ENCODE measurements at places on chromosomes 2 and 18.

GRCh38 chr2:59005836-59006615 is 764.9 kb upstream of the FANCL start:
- DNase-seq, result no peak

DNA sequence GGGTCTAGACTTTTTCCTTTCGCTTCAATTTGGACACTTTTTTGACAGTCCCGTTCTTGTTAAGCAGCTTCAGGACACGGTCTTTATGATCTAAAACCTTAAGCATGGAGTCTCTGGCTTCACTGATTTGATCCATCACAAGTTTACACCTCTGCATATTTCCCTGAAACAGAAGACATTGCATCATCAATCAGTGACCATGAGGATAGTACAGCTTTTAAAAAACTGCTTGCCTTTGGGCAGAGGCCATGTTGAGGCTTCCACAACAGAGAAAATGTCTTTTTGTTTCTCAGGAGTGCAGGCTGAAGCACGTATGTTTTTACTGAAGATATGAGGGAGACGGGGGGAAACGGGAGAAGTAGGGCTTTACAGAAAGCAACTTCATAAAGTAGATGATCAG is 56.2 kb upstream of the AMMECR1L start:
- DNase-seq, result no peak

DNA sequence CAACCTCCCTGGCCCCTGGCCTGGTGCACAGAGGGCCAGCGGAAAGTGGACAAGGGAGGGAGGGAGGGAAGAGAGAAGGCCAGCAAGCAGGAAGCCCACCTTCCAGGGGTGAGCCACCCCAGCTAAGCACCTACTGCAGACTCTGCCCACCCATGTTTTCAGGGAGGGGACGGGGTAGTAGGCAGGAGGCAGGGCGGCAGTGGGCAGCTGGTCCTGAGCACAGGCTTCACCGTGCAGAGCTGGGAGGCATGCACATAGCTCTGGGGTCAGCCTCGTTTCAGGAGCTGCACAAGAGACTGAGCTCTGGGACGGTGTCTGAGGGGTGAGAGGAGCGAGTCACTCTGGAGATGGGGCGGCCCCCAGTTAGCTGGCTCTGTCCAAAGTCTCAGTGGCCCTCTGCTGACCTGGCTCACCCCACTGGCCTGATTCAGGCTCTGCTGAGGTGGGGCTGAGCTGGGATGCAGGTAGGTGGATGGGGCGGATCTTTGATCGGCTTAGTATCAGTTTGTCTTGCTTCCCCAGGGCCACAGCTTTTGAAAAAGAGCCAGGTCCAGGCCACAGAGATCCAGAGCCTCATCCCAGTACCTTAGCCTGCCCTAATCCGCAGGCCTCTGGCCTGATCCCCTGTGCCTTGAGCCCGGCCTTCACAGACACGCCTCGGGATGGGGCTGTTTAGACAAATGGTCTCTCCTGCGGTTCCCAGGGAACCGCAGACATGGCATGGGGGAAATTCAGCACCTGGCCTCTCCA is 3.7 kb downstream of the NMUR1 start:
- DNase-seq, result no peak

DNA sequence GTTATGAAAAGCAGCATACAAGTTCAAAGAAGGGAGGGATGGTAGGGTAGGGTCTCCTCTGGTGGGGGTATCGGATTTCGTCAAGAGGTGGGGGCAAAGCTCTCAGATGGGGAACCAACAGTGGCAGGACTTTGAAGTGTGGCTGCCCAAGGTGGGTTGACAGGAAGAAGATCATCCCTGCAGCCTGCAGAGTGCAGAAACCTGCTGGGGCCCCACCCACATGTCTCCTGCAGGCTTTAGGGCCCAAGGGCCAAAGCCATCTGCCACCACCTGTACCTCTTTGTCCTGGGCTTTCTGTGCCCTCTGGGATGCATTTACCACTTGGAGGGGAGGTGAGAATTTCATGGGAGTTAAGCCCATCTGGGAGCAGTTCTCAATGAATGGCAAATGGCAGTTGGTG is 42.7 kb downstream of the KCNF1 start:
- no peak for DNase-seq

DNA sequence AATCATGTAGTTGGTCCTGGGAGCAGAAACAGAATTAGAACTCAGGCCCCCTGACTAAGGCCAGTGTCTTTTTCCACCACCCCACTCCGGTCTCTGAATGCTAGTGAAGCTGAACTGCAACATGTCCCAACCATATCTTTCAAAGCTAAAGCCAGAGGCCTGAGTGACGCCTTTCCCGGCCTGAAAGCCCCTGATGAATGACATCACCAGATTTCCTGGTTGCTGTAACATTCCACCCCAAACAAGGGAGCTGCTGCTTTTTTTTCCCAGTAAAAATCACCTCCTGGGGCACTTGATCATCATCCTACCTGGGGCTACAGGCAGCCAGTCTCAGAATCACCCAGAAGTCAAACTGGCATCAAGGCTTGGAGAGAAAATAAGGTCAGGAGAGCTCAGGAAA is 162.7 kb downstream of the ARL4C start:
- no peak for DNase-seq

DNA sequence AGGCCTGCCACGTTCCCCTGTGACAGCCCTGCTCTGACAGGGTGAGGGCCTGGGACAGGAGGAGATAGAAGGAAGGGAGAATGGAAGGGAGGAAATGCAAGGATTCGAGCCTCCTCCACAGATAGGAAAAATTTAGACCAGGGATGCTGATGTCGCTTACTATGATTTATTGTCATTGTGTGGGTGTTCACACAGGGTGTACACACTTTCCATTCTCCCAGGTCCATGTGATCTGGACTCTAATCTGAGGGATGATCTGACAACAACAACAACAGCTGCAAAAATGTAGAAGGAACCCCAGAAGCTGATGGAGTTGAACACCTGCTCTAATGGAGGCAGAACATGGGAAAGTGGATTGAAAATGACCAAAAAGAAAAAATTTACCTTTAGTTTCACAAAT is 231.7 kb upstream of the TNP1 start:
- no peak for DNase-seq

DNA sequence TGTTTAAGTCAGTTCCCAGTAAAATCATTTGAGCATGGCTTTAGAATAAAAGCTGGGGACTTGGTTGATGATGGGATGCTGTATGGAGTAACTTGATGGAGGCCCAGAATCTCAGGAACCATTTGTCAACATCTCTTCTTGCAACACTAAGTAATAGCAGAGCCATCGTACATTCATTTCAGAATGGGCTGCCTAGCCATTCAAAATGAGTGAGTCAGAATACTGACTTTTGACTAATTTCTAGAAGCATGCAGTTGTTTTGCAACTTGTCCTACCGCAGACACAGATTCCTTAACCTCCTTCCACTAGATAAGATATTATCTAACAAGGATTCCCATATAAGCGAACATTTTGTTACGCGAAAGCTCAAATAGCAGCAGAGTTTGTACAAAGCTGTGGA is 229.5 kb downstream of the CNTNAP5 start:
- no peak for DNase-seq

- DNase-seq, result no peak
Measured at GRCh38 chr2:170585067-170585466, 130.1 kb upstream of the SP5 start.

GRCh38 chr2:179837408-179837807 is 24.0 kb downstream of the ZNF385B start:
- no peak for DNase-seq

DNA sequence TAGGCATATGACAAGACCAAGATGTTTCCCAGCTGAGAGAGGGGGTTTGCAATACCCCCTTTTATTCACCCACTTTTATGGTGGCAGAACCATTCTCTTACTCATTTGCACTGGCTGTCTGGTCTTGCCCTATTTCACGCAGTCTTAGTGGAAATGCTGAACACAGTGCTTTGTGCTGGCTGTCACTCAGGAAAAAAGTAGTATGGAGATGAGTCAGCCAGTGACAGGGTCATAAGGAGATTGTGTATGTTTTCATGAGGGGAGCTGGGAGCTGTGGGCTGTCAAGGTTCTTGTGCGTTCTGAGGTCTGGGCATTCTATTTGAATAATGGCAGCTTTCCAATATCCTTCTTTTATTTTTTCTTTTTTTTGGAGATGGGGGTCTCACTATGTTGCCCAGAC is 10.9 kb upstream of the CNRIP1 start:
- no peak for DNase-seq

GRCh38 chr18:78305789-78306188 is 673.8 kb upstream of the SALL3 start:
- DNase-seq, result no peak

DNA sequence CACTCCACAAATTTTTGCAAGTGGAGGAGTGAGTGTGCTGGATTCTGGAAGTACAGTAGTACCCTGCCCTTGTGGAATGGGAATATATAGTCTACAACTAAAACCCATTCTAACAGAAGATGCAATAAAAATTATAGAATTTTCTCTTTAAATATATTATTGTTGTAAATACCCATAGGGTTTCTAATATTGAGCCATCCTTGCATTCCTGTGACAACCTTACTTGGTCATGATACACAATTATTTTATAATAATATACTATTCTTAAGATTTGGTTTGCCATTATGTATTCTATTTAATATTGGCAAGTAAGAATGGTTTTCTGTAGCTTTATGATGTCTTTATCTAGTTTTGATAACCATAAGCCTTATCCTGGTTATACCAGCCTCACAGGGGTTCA is 52.2 kb downstream of the EML6 start:
- DNase-seq, result no peak

DNA sequence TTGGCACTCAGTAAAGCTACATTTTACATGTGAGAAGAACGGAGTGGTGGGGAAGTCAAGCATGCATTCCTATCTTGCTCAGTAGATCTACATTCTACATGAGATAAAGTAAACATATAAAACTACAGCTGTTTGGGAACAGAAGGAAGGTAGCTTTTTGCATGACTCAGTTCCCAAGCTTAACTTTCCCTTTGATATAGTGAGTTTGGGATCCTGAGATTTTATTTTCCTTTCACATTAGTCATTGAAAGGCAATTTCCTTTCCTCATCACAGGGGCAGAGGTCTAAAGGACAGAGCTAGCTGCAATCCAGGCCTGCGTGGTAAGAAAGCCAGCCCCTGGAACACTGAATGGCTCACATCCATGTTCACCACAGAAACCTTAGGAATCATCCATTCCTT is 257.2 kb downstream of the SRBD1 start:
- no peak for DNase-seq

- no peak for DNase-seq
Measured at GRCh38 chr2:1115843-1116539, 165.3 kb downstream of the SNTG2 start.

- DNase-seq, result no peak
Measured at GRCh38 chr18:4252829-4253228, 202.3 kb downstream of the DLGAP1 start.

- no peak for DNase-seq
Measured at GRCh38 chr2:127434515-127434914, 16.3 kb downstream of the PROC start.
